ENCODE measurements at places on chromosomes 5 and 9. TPM values are rescaled to one million over a fixed set of nuclear protein-coding genes. Genes with fewer than 3 reads are reported as not detected.

Gene STC2
- 26.9 TPM for total RNA-seq

Gene MYORG
- 7.0 TPM for total RNA-seq

Gene SLC36A3
- total RNA-seq = not detected

Gene OR1J4
- total RNA-seq = not detected

DNA sequence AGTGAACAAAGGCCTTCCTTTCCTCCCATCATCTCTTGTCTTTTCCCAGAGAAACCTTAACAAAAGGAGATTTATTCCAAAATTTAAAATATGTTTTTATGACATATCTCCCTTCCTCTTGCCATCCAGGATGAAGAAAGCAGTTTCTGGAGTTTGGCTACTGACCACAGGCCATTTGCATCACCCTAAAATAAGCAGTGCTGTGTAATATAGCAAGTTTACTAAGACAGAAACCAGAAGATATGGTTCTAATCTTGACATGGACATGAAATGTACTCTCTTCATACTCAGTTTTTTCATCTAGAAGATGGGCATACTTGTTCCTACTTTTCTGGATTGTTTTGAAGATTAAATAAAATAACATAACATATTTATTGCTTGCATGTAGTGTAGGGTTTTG is 50.2 kb upstream of the ZFAND5 start:
- DNase-seq = no peak

DNA sequence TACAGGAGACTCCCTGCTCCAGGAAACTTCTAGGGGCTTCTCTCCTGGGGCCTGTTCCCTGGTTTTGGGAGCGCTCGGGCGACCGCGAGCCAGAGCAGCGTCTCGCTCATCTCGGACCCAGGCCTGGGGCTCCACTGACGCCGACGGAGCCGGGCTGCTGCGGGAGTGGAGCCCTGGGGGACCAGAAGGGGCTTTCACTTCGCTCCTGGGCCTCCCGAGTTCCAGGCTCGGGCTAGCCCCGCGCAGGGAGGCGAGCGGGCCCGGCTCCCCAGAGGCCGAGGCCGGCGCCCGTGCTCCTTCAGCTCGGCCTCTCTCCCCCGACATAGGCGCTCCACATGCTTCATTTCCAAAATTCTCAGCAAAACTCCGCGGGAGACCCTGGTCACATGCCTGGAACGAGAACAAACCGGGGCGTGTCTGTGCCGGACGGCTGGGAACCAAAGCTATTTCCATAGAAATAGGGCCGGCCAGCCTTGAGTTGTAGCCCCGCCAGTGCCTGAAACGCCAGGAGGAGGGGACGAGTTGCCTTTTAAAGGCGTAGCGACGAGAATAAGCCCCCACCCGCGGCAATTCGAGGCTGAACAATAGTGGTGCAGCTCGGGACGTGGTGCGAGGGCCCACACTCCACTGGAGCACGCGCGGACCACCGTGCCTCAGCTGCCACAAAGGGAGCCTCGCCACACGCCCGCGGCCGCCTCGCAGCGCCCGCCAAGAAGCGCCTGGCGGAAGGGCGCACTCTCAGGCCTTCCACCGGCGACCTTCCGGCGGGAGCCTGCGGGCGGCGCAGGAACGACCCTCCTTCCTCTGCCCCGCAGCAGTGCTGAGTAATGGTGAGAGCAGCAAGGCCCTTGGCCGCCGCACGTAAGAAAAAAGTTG is 1.1 kb upstream of the G3BP1 start:
- peak; percentile 67 for DNase-seq

DNA sequence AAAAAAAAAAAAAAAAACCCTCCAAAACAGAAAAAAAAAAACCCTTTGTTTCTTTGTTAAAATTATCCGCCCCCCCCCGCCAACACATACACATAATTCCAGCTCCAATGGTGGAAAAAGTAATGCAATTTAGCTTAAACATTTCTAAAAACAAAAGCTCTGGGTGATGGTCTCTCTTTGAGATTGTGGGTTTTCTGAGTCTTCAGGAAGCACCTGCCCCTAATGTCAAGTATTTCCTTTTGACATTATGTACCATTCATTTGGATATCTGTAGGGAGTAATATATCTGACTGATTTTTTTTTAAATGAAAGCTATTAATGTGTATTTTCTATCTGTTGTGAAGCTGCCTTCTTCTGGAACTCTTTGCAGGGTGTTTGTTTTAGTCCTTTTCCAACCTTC is 389.7 kb downstream of the TAF11L14 start:
- DNase-seq = no peak

GRCh38 chr5:179190851-179191505 is 130.8 kb downstream of the ZNF354C start:
- no peak for DNase-seq

GRCh38 chr9:77944556-77945243 is 86.9 kb downstream of the GNAQ start:
- peak; percentile 21 for DNase-seq

DNA sequence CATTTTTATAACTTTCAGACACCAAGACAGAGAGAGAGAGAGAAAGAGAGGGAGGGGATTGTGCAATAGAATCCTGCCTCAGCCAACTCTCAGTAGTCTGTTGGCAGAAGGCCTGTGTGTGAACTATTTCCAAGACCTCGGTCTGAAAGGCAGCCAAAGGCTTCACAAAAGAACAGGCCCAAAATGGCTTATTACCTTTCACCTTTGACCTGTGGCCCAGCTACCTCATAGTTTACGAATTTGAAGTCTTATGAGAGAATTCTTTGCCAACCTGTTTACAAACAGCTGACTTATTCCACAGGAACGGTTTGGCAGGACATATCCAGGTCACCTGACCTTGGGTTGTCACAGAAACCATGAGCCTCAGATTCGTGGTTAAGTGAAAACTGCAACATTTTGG is 48.6 kb downstream of the NR2F1-AS1 start:
- peak; percentile 63 for DNase-seq

GRCh38 chr5:179618923-179619554 is 4.4 kb downstream of the HNRNPH1 start:
- DNase-seq = no peak

DNA sequence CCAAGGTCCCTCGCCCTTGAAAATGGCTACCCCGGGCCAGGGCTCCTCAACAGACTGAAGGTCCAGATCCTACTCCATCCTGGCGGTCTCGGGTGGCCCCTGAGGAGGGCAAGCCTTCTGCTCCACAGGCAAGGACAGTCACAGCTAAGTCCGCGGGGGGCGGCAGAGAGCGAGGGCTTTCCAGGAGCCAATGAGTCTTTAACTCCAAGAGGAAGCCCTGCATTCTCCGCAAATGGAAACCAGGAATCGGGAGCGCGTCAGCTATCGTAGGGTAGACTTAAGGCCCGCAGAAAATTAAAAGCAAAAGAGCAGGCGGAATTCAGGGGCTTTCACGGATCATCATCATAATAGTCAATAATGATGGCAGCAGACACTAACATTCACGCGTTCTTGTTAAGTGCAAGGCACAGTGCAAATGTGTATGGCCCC is 87.8 kb upstream of the TNFAIP8 start:
- peak; percentile 97 for DNase-seq

DNA sequence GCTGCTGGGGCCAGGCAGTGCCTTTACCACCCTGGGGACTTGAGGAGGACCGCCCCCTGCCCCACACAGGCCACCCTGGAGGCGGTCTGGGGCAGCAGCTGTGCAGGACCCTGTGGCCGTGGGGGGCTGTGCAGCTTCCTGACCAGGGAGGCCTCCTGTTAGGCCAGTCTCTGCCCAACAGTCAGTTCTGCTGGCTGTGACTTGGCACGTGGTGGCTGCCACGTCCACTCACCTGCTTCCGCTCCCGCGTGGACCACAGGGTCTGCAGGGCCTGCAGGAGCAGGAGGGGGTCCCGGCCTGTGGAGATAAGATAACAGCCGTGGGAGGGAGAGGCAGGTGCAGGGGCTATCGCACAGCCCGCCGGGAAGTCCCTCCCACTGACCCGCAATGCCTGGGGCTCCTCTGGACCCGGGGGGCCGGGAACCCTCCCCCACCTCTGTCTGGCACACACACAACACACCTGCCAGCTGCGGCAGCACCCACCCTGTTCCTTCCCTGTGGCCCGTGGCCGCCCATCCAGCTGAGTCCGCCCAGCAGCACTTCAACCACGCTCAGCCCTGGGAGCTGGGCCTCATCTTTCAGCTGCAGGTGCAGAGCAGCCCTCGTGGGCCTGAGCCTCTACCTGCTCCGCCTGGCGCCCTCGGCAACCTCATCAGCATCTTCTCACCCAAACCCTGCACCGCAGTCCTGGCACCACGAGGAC is 39.7 kb downstream of the EXD3 start:
- no peak for DNase-seq

- DNase-seq = no peak
Measured at GRCh38 chr9:107683566-107683965, 194.0 kb upstream of the KLF4 start.

- DNase-seq = no peak
Measured at GRCh38 chr9:3088219-3088618, 244.3 kb upstream of the PUM3 start.
